ENCODE measurements at places on chromosomes 2 and 18. TPM values are rescaled to one million over a fixed set of nuclear protein-coding genes. Genes with fewer than 3 reads are reported as not detected.
A peak's percentile ranks its signal among the peaks of the same experiment; 100 is the strongest.

DNA sequence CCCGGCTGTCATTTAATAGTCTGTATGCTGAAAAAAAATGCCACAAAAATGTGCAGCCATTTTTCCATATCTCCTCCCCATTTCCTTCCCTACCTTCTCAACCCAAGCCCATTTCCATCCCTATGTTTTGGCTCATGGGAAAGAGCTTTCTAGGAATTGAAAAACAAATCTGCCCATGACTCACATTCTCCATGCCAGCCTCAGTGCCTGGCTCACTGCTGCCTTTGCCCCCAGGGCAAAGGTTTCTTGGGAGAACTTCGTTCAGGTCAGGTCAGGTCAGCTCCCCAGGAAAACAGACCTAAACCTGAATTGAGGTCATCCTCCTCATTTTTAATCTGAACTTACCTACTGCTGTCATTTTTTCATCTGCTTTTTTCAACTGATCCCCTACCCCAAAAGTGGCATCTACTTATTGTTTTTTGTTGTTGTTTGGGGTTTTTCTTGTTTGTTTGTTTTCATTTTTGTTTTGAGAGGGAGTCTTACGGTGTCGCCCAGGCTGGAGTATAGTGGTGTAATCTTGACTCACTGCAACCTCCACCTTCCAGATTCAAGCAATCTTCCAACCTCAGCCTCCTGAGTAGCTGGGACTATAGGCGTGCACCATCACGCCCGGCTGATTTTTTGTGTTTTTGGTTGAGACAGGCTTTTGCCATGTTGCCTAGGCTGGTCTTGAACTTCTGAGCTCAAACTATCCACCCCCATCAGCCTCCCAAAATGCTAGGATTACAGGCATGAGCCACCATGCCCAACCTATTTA, 66.7 kb downstream of the FECH start:
- no peak overlapping the region for H3K27ac ChIP-seq
- H3K4me3 ChIP-seq, result no peak overlapping the region
- no peak for DNase-seq
- no peaks in the 10 kb centered on the region for H3K36me3 ChIP-seq
- no peaks in the 10 kb centered on the region for H3K4me1 ChIP-seq
- no peaks in the 10 kb centered on the region for H3K27me3 ChIP-seq

GRCh38 chr2:65539633-65540032, 107.2 kb upstream of the SPRED2 start:
- H3K36me3 ChIP-seq, result no peaks in the 10 kb centered on the region
- no peak overlapping the region for H3K27ac ChIP-seq
- no peak overlapping the region for H3K4me3 ChIP-seq
- H3K4me1 ChIP-seq, result no peaks in the 10 kb centered on the region
- H3K27me3 ChIP-seq, result no peaks in the 10 kb centered on the region

DNA sequence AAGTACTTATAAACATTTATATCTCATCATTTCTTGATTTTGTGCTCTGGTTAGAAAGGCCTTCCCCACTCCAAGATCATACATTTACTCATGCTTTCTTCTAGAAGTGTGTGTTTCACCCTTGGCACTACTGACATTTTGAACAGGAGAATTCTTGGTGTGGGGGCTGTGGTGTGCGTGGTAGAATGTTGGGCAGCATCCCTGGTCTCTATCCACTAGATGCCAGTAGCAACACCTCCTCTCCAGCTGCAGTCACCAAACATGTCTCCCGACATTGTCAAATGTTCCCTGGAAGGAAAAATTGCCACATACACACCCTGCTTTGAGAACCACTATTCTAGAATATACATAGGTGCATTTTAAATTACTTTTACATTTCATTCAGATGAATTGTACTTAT, 8.7 kb upstream of the TGIF1 start:
- DNase-seq, result no peak
- no peak overlapping the region for H3K4me3 ChIP-seq
- no peak overlapping the region for H3K27ac ChIP-seq
- H3K36me3 ChIP-seq, result no peaks in the 10 kb centered on the region
- H3K4me1 ChIP-seq, result no peaks in the 10 kb centered on the region
- H3K27me3 ChIP-seq, result no peaks in the 10 kb centered on the region

DNA sequence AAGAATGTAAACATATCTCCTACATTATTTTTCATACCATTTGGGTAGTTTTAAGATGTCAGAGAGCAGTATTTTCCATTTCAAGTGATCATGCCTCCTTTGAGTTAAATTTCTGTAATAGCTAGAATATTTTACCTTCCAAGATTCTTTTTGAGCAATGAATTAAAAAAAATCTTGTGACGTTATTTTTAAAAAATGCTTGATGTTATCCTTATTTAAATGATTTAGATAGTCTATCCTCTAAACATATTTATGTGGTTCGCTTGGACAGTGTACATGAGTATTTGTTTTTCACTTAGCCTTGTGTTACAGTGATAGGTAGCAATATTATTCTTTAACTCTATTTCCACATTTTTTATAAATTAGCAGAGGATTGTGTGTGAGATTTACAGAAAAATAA, 639.2 kb upstream of the CDH2 start:
- peaks cover 6% of the 10 kb centered on the region for H3K4me1 ChIP-seq
- H3K27me3 ChIP-seq, result no peaks in the 10 kb centered on the region
- H3K27ac ChIP-seq, result no peak overlapping the region
- H3K36me3 ChIP-seq, result no peaks in the 10 kb centered on the region

GRCh38 chr2:234494361-234495250, 2.3 kb downstream of the ARL4C start:
- H3K27ac ChIP-seq, result no peak overlapping the region
- peak overlapping the region; percentile 95 for H3K4me3 ChIP-seq
- no peaks in the 10 kb centered on the region for H3K36me3 ChIP-seq
- no peaks in the 10 kb centered on the region for H3K27me3 ChIP-seq

The NEMP2 gene
- 0.43 TPM for total RNA-seq

The PLEK gene
- total RNA-seq, result 1.5 TPM

The PROC gene
- not detected for total RNA-seq

The AMER3 gene
- not detected for total RNA-seq

The GTF2A1L gene
- total RNA-seq, result 22.2 TPM

The PID1 gene
- total RNA-seq, result 38.4 TPM

The HK2 gene
- 6.8 TPM for total RNA-seq

The CRYGC gene
- total RNA-seq, result not detected
